ENCODE measurements at places on chromosomes 4 and X.

GRCh38 chrX:32538554-32538953 lies 672.8 kb downstream of the DMD start:
- no peak for DNase-seq

GRCh38 chrX:67543818-67544217 lies at the start of gene AR:
Gene AR, plus strand, starts transcription at chrX:67544021. Its CDS starts 1,126 bp downstream, at chrX:67545147.
- no peak for DNase-seq

GRCh38 chr4:169826634-169827187 lies 69.0 kb upstream of the HPF1 start:
- DNase-seq: no peak

DNA sequence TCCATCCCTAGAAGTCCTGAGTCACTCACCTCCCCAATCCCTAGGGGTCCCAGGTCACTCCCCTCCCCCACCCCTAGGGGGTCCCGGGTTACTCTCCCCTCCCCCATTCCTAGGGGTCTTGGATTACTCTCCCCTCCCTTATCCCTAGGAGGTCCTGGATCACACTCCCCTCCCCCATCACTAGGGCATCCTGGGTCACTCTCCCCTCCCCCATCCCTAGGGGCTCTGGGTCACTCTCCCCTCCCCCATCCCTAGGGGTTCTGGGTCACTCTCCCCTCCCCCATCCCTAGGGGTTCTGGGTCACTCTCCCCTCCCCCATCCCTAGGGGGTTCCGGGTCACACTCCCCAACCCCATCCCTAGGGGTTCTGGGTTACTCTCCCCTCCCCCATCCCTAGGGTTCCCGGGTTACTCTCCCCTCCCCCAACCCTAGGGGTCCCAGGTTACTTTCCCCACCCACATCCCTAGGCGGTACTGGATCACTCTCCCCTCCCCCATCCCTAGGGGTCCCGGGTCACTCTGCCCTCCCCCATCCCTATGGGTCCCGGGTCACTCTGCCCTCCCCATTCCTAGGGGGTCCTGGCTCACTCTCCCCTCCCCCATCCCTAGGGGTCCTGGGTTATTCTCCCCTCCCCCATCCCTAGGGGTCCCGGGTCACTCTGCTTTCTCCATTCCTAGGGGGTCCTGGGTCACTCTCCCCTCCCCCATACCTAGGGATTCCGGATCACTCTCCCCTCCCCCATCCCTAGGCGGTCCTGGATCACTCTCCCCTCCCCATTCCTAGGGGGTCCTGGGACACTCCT lies 2.1 kb downstream of the ASMTL start:
- DNase-seq: no peak

- DNase-seq: no peak
Measured at GRCh38 chrX:110402091-110402849, 43.6 kb downstream of the RTL9 start.

- DNase-seq: no peak
Measured at GRCh38 chr4:140640150-140640748, 71.5 kb upstream of the UCP1 start.

DNA sequence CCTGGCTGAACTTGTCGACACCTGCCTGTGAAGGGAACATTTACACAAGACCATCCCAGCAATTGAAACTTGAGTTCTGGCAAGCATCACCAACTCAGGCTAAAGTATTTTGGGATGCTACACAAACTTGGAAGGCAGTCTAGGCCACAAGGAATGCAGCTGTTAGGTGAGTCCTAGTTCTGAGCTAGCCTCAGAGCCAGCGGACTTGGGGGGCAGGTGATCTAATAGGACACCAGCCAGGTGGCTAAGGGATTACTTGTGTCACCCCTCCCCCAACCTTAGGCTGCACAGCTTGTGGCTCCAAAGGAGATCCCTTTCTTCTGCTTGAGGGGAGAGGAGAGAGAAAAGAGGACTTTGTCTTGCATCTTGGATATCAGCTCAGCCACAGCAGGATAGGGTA lies 62.3 kb upstream of the DKK2 start:
- DNase-seq: no peak

DNA sequence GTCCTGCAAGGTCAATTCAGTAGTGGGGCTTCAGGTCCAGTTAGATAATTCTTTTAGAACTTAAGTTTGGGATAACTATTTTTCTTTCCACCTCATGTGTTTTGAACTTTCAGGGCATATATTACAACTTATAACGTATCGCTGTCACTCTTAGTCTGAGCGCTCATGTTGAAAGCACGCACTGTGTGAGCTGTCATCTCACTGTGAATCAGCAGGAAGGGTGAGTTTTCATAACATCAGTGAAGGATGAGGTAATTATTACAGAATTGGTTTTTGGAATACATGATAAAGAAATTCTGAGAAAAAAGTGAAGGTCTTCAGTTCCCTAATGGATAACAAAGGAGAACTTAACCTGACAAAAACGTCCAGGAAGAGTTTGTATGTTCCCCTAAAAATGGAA lies 45.1 kb upstream of the SLC4A4 start:
- DNase-seq: no peak

DNA sequence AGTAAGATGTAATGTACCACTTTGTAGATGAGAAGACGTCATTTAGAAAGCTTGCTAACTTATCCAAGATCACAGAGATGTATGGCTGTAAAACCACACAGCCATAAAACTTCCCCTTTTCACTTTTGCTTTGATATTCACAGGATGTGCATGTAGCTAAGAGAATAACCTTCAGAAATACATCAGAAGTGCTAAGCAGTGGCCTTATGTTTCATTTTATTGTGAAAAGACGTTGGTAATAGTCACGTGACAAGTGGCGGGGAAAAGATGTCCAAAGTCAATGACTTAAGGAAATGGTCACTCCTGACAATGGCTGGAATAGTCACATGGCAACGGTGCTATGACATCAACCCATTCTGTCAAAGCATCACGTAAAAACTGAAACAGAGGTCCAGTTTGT lies 12.9 kb upstream of the WDR17 start:
- DNase-seq: no peak

GRCh38 chr4:107721436-107722100 lies 1.5 kb upstream of the PAPSS1 start:
- DNase-seq: peak; percentile 30

- no peak for DNase-seq
Measured at GRCh38 chrX:123873956-123874355, 14.1 kb downstream of the XIAP start.

GRCh38 chr4:173277340-173277739 lies 56.8 kb downstream of the HMGB2 start:
- DNase-seq: no peak

DNA sequence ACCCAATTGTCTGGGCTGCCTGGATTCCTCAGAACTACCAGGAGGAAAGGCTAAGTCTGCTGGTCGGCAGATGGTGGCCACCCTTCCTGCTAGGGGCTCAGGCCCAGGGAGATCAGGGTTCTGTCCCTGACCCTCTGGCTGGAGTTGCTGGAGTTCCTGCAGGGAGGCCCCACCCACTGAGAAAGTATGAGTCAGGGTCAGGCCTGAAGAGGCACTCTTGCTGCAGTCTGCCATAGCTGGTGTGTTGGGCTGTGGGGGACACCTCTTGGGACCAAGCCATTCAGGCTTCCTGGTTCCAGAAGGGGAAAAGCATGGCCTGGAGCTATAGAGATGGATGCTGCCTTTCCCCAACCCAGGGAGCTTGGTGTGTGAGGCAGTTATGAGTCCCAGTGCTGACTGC lies 40.4 kb upstream of the PCDH18 start:
- no peak for DNase-seq

GRCh38 chr4:46909078-46909477 lies at the start of gene COX7B2:
Gene COX7B2, minus strand, starts transcription at chr4:46909245. Its CDS starts 174,053 bp downstream, at chr4:46735192.
- DNase-seq: no peak

GRCh38 chr4:151475035-151475714 lies 66.2 kb downstream of the FHIP1A start:
- DNase-seq: no peak

DNA sequence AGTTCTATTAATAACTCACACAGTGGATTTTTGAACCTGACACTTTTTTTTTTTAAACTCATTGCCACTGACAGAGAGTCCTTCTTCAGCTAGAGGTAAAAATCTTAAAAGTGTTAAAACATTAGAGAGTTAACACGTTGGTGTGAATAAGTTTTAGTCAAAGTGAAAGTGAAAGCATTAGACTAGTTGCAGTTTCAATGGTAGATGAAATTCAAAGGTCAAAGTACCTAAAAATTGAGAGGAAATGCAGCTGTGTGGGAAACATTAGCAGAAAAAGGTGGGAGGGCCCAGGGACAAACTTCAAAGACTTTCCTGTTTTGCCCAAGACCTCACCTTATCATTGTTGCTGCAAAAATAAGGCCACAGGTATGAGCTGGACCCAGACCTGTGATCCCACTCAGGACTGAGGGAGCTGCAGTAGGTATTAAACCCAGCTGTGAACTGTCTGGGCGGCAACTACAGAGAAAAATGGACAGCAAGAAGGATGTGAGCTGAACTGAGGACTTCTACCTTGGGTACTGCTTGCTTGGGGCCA lies 17.6 kb upstream of the GABRA4 start:
- no peak for DNase-seq

DNA sequence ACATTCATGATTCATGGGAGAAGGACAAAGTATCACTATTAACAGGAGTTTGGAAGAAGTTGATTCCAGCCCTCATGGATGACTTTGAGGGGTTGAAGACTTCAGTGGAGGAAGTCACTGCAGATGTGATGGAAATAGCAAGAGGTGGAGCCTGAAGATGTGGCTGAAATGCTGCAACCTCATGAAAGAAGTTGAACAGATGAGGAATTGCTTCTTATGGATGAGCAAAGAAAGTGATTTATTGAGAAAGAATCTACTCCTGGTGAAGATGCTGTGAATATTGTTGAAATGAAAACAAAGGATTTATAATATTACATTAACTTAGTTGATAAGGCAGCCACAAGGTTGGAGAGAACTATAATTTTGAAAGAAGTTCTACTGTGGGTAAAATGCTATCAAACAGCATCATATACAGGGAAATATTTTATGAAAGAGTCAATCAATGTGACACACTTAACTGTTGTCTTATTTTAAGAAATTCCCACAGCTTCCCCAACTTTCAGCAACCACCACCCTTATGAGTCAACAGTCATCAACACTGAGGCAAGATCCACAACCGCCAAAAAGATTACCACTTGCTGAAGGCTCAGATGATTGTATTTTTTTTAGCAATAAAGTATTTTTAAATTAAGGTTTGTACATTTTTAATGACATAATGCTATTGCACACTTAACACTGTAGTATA lies 302.6 kb downstream of the CBLL2 start:
- no peak for DNase-seq

DNA sequence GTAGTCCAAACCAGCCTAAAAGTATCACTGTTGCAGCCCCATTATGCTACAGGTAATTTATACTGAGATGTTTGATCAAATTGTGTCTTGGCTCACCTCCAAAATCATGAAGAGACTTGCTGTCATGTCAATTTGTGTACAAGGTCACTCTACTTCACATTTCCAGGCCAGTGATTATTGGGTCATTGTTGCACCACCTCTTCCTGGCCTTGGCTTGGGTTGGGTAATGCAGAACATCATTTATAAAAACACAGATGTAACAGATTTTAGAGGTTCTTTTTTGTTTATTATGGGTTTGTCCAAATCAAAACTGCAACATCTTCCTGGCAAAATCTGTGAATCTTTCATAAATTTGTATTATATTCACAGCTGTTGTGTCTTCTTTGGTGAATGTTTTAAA lies 459.5 kb downstream of the ANKRD50 start:
- no peak for DNase-seq

DNA sequence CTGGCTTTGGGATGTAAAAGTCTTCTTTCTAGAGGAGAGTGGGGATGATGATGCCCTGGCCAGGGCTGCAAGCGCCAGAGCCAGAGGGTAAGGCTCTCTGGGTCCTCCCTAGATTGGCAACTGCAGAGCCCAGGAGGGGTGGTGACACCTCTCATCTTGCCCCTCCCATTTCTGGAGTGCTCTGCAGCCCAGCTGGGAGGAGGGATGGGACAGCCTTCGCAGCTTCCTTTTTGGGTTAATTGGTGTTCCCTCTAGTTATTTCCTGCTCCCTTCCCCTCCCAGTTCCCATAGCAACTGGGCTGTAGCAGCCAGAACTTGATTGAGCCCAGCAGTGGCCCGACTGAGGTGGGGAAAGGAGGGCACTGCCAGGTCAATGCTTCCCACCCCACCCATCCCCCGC lies 19.2 kb downstream of the NALF2 start:
- DNase-seq: no peak

DNA sequence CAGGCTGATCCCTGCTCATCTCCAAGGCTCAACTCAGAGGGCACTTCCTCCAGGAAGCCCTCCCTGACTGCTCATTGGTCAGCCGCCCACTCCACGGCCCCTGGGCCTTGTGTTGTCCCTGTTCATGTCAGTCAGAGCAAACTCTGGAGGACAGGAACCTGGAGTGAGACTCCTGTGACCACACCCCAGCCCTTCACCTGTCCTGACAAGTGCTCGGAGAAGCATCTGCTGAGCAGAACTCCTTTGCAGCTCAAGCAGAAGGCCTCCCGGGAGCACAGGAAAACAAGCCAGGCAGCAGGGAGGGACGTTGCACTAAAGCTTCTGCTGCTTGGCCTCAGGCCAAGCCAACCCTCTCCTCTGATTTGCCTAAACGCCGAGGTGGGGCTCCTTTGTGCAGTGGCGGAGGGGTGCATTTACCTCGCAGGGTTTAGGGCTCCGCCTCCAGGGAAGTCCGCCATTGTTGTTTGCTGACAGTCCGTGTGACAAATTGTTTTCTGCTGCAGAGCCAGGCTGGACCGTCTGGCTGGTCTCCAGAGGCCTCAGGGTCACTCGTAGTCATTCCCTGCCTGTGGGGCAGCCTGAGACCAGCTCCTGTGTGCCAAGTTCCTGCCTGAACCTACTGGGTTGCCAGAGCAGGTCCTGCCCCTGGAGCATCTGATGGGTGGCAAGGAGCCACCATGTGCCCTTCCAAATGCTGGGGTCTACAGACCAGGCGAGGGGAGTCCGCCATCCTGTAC lies 61.8 kb downstream of the C4orf50 start:
- DNase-seq: no peak

DNA sequence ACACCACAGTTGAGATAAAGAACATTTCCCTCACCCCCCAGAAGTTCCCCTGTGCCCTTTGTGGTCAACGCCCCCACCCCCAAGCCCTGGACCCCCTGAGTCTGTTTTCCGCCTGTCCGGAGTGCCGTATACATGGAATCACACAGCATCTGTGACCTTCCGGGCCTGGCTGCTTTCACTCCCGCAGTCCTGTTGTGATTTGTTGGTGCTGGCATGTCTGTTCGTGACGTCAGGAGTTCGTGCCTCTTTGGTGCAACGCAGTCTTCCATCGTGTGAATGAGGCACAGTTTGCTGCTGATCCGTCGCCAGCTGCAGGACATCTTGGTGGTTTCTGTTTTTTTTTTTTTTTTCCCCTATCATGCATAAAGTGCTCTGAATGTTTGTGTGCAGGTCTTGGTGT lies 62.1 kb downstream of the PSAPL1 start:
- no peak for DNase-seq

DNA sequence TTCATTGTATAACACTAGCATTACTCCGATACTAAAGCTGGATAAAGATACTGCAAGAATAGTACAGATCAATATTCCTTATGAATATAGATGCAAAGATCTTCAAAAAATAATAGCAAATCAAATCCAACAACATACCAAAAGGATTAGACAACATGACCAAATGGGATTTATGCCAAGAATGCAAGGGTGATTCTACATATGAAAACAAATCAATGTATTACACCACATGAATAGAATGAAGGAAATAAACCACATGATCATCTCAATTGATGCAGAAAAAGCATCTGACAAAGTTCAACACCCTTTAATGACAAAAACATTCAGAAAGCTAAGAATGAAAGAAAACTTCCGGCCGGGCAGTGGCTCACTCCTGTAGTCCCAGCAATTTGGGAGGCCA lies 42.8 kb downstream of the CUL4B start:
- no peak for DNase-seq
